Osteocyte (in vitro differentiated cells): ENCODE measurements at places on chromosomes 6 and 20. TPM values are rescaled to one million over a fixed set of nuclear protein-coding genes. Genes with fewer than 3 reads are reported as not detected.
A peak's percentile ranks its signal among the peaks of the same experiment; 100 is the strongest.

DNA sequence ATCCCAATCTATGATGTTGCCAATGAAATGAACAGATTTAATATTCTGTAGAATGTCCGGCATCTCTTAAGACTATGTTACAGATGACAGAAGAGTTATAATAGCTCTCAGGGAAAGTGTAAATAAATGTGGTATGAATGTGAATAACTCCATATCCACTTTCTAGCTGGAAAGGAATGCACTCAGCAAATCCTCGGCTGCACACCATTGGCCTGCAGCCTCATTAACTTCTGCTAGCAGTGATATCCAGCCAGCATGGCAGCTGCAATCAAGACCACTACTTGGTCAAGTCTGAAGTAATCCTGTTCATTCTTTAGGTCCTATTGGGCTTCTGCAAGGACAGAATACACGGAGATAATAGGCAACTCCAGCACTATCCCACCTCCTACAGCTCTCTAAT lies 17.3 kb upstream of the MICA start:
- DNase-seq, result no peak

DNA sequence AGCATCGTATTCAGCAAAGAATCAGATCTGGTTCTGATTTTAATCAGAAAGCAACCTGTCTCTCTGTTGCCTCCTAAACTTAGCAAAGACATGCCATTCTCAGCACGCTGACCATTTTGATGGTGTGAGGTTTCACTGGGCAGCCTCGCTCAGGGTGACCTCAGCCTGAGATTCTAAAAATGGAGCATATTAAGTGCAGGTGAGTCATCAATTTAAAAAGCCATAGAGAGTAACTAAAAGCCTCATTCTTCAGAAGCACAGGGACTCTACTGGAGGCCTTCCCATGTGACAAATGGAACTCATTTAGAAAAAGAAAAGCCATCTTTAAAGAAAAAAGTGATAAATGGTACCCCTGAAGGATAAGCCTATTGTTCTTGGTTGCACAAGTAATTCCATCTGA lies 91.3 kb downstream of the FILIP1 start:
- no peak for DNase-seq

- DNase-seq, result no peak
These were observed 217.4 kb upstream of the EYS start for GRCh38 chr6:65924411-65924810.

DNA sequence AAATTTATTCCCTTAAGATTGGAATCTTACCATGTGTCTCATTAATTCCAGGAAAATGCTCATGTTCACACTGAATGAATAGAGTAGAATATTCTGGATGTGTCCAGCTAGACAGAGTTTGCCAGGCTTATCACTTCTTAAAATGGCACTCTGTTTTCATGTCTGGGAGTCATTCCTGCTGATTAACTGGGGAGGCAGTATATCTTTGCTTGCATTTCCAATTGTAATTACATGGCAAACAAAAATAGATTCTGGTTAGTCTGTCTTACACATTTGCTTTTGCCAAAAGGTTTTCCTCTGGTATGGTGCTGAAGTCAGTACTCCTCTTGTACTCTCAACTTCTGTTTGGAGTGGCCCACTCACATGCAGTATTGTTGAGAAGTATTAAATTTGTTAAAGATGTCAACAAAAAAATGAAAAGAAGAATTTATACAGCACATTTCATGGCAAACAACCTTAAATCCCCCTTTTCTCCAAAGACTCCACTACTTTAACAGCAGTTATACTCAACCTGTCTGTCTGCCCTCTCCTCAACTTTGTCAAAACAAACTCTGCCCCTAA lies 70.2 kb downstream of the TENT5A start:
- DNase-seq, result no peak

DNA sequence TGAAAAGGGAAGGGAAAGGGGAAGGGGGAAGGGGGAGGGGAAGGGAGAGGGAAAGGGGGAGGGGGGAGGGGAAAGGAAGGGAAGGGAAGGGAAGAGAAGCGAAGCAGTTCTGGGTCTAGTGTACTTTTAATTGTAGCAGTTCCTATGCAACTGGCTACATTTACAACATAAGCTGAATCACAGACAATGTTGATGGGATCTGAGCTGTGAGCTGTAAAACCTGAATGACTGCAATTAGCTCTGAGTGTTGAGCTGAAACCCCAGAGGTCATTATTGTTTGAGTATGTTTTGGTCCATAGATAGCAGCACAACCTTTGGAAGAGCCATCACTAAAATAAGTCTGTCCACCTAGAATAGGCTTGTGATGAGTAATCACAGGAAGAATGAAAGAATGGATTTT lies 7.2 kb upstream of the ABHD12 start:
- DNase-seq, result no peak

GRCh38 chr6:86152546-86152945 lies 509.9 kb upstream of the SYNCRIP start:
- DNase-seq, result no peak

DNA sequence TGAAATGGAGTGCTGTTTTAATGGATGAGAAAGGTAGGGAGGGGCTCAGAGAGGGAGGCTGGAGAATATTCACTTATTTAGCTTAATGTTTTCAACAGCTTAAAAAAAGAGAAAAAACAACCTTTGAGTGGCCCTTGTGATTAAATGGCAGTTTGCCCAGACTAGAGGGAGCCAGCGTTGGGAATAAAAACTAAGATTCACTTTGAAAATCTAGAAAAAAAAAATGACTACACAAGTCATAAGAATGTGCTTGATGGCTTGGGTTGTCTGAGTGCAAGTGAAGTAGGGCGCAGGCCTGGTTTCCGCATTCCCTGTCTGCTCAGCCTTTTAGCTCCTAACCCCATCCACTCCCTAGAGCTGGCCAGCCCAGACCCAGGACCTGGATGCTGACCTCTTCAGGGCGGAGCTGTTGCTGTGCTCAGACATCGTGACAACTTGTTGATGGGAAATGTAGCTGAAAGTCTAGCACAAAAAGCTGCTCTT lies 28.9 kb downstream of the UTRN start:
- no peak for DNase-seq

GRCh38 chr6:15480525-15480924 lies 182.3 kb downstream of the DTNBP1 start:
- no peak for DNase-seq

DNA sequence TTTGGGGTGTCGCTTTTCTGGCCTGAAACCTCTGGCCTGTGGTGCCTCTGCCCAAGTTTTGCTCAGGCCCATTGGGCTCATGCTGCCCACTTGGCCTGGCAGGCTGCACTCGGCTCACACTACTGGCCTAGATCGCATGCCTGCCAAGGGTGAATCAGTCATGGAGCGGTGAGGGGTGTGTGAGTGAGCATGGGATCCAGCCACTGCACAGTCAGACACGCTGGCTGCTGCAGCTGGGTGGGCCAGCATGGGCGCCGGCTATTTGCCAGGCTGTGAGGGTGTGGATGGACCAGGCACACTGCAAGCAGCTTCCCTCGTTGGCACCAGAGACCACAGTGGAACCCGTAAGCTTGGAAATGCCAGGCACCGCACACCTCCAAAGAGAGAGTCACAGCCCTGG lies 145.4 kb upstream of the CNR1 start:
- DNase-seq, result no peak

- no peak for DNase-seq
These were observed 15.3 kb downstream of the FARS2 start for GRCh38 chr6:5276581-5276980.

DNA sequence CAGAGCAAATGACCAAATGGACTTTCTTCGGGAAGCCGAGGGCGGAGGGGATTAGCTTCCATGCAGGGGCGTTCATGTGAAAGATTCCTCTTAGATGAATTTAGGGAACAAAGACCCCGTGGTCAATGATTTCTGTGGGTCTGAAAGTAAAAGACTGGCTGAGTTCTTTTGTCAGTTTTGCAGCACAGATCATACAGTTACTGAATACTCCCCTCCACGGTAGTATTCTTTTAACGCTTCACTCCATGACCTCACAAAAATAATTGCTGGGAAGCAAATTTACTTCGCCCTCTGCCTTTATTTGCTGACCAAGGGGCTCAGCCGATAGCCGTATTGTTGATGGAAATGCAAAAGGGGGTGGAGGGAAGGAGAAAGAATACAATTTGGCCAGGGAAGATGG lies 86.0 kb upstream of the SALL4 start:
- no peak for DNase-seq

DNA sequence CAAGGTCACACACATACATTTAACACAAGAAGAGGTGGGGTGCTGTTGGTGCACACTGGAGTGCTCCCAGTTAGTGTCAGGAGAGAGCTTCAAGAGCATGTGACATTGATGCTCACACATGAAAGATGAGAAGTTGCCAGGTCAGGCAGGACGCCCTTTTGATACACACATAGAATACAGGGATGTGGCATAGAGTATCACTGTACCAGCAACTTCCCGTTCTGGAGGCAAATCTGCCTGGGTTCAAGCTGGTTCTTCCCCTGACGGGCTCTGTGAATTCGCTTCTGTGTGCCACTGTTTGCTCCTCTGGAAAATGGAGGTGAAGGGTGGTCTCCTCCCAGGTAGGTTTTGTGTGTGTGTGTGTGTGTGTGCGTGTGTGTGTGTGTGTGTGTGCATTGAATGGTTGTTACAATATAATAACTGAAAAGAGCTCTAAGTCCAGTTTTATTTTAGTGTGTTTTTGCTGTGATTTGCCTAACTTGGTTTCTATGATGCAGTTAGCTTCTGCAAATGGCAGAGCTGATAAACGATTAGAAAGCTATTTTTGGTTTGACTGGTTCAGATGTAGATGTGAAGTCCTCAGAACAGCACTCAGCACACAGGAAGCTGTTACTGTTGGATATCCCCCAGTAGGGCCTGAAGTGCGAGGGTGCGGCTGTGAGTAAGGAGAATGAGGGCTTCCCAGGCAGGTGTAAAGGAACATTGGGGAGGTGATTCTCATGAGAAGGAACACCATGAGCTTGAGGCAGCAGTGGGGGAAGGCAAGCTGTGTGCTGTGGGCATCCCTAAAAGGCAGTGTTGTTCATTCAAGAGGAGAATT lies 53.4 kb downstream of the HIVEP1 start:
- DNase-seq, result no peak

DNA sequence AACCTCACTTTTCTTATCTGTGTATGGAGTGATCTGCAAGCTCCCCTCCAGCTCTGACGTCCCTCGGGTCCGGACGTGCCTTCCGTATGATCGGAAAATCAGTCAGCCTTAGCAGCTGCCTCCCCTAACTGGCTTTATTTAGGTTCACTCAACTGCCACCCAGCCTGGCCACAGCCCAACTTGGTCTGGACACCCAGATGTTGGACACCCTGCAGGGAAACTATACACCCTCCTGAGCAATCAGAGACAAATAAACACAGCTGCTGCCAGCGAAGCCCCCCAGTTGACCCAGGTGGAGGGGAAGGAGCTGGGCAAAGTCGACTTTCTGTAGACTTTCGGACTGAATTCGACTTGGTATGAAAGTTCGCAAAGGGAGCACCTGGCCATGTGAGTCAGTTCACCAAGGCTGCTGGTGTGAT lies 28.9 kb downstream of the TBC1D7 start:
- DNase-seq, result peak; percentile 63

DNA sequence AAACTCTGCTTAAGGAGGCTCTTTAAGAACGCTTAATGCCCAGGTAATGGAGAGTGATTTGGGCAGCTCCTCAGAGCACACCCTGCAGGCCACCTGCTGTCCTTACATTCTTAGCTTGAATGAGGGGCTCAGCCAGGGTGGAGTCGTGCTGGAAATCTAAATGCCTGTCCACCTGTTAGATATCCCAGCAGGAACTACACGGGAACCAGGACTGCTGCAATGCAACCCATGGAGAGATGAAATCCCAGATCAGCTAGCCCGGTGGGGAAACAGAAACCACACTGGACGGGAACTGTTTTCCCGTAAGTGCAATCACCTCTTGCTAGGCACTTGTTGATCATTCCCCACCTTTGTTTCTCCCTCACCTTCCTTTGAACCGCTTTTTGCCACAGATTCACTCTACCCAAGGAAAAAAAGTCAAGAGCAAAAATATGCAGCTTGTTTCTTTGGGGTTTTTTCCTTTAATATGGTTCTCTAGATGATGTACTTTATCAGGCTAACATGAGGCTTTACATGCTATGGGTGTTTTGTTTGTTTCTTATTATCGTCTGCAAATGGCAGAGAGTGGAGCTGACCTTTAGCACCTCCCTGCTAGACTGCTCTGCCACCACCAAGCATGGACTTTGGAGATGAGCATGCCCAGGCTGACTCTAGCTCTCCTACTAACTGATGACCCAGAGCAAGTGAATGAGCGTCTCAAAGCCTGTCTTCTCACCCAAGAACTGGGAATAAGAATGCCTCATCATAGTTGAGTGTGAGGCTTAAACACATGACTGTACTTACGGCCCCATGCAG lies 125.9 kb upstream of the TNFAIP3 start:
- no peak for DNase-seq

GRCh38 chr6:43764772-43765171 lies 5.2 kb upstream of the VEGFA start:
- DNase-seq, result no peak

- DNase-seq, result no peak
These were observed 44.9 kb upstream of the EYA2 start for GRCh38 chr20:46849751-46850150.

- peak; percentile 64 for DNase-seq
These were observed 163.1 kb upstream of the PMEPA1 start for GRCh38 chr20:57872816-57873409.

- DNase-seq, result peak; percentile 92
These were observed 3.3 kb downstream of the LRRC73 start for GRCh38 chr6:43506667-43507471.

DNA sequence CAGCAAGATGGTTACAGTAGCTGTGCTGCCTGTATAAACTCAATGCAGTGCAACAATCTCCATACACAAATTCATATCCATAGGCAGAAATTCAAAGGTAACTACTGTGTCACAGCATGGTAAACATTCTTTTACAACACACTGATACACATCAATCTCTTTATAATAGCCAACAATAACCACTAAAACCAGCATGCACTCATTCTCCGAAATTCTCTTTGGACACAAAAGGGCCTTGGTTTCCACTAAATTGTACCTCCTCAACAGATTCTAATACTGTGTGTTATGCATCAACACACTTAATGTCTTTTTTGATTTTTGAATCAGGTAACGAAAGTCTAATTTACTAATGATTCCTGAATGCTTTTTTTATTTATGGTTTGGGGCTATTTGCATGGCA lies 1323.7 kb downstream of the GRIK2 start:
- DNase-seq, result no peak

DNA sequence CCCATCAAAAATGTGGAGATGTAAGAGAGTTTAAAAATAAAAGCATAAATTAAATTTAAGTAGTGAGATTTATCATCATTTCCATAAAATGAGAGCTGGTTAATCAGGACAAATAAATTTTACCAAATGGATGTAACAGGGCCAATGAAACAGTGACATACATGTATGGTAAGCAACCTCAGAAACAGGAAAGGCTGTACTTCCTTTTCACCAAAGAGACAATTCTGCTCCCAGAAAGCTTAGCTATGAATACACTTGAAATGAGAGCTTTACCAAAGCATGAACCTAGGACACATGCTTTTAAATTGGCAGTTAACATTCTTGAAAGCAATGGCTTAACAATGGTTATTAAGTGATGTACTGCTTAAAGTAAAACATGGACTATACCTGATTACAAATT lies 12.1 kb upstream of the UBE2J1 start:
- DNase-seq, result no peak

The SSTR4 gene
- total RNA-seq, result not detected in 2 replicates

The MYCT1 gene
- total RNA-seq, result not detected in 2 replicates

The KPNA5 gene
- total RNA-seq, result 9.6 and 10.4 TPM in 2 replicates

The MTG2 gene
- total RNA-seq, result 29.3 and 30.7 TPM in 2 replicates

The OPN5 gene
- not detected in 2 replicates for total RNA-seq
